Suprapubic skin (tissue), 4 donors: ENCODE measurements at places on chromosomes 4 and X.

GRCh38 chrX:72123471-72124185, 8.1 kb downstream of the RTL5 start:
- DNase-seq, result no peak

DNA sequence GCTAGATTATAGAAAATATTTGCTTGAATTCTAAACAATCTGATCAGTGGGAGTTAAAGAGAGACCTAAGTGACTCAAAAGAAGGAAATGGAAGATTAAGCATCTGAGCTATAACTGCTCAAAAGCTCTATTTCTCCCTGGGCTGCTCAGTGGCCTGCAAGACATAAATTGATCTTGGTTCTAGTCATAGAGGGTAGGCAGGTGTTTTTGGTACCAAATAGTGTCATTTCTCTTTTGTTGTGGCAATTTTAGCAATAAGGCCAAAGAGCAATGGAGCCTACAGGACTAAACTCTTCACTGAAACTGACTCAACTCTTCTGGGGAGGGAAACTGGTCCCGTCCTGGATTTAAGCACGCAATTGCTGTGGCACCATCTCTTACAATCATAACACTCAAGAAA, 33.9 kb upstream of the BMP2K start:
- DNase-seq, result no peak

GRCh38 chrX:23271026-23271425, 63.6 kb upstream of the PTCHD1 start:
- no peak for DNase-seq

GRCh38 chrX:154365997-154366665, 8.3 kb downstream of the FLNA start:
- DNase-seq, result no peak

- DNase-seq, result no peak
Observed at GRCh38 chrX:131988236-131988635, 34.9 kb upstream of the STK26 start.

- DNase-seq, result no peak
Observed at GRCh38 chr4:76803522-76803921, 94.4 kb downstream of the SOWAHB start.

DNA sequence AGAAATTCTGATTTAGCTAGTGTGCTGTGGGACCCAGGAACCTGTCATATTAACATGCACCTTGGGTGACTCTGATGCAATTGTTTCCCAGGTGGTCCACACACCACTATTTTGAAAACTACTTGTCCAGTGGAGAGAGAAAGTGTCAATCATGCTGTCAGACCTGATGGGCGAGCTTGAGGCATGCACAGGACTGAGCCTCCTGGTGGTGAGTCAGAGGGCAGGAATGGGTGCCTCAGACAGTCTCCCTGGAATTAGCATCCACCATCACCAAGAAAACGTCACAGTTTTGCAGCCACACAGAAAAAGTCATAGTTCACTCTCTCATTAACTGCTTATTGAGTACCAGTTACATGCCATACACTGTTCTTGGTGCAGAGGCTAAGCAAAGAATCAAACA, 181.8 kb upstream of the MAOA start:
- no peak for DNase-seq

- no peak for DNase-seq
Observed at GRCh38 chr4:150211799-150212445, 133.7 kb downstream of the DCLK2 start.

GRCh38 chrX:7059214-7059838, 88.2 kb upstream of the STS start:
- DNase-seq, result no peak

DNA sequence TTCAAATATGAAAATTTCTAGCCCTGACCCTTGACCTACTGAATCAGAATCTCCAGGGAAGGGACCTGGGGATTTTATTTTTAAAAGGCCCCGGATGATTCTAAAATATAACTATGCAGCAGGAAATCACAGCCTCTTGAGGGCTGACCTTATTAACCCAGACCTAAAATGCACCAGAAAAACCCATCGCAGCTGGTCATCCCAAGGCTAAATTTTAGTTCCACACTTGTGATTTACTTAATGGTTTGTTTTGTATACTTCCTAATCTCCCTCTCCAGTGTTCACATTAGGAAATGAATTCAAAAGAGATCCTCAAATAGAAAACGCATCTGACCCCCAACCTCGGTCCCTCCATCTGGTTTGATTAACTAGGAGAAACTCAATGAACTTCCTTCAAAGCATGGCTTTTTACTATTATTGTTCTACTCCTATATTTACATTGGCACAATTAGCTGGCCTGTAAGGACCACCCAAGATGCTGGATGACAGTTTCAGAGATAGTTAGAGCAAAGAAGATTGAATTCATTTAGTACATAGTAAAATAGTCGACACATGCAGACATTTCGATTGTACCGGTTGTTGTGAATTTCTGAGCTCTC, 147.8 kb upstream of the MED14 start:
- DNase-seq, result no peak

- no peak for DNase-seq
Observed at GRCh38 chr4:101791182-101791558, 640 bp downstream of the BANK1 start.

DNA sequence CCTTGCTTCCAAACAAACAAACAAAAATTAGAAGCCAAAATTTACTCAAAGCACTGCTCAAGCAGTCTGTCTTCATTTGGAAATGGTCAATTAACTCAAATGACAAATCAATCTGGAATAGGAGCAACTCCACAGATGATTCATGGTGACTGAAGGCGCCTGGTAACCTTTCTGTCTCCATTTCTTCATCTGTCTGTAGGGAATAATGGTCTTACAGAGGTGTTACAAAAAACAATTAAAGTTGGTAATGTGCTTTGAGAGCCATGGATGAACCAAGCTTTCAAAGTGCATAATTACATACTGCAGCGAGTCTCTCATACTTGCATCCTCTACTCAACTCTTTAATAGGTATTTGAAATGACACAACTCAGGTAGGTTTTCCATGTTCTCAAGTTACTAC, 38.3 kb upstream of the STAG2 start:
- no peak for DNase-seq

- no peak for DNase-seq
Observed at GRCh38 chrX:150848914-150849365, 49.5 kb downstream of the CD99L2 start.

DNA sequence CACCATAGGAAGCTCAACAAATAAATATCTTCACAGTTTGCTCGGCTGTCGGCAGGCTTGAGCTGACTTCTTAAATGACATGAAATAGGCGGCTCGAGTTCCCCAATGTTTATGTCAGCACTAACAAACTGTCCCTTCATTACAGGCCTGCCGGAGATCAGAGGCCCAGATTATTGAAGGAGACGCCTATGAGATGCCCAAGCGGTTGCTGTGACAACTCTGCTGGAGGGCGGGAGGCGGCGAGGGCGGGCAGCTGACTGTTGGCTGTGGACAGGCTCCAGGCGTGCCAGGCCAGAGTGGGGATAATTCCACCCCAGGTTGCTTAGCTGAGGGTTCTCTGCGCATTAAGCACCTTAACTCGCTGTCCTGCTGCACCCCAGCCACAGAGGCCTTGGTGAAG, 39.2 kb upstream of the MSX1 start:
- no peak for DNase-seq

DNA sequence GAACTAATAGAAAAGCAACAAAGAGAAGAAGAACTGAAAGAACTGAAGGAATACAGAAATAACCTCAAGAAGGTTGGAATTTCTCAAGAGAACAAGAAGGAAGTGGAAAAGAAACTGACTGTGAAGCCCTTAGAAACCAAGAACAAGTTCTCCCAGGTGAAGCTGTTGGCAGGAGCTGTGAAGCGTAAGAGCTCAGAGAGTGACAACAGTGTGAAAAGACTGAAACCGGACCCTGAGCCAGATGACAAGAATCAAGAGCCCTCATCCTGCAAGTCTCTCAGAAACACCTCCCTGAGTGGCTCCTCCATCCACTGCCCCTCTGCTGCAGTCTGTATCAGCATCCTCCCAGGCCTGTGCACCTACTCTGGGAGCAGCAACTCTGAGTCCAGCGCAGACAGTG, 8.4 kb upstream of the FHDC1 start:
- no peak for DNase-seq

GRCh38 chr4:47475411-47475810, 9.7 kb upstream of the ATP10D start:
- no peak for DNase-seq

DNA sequence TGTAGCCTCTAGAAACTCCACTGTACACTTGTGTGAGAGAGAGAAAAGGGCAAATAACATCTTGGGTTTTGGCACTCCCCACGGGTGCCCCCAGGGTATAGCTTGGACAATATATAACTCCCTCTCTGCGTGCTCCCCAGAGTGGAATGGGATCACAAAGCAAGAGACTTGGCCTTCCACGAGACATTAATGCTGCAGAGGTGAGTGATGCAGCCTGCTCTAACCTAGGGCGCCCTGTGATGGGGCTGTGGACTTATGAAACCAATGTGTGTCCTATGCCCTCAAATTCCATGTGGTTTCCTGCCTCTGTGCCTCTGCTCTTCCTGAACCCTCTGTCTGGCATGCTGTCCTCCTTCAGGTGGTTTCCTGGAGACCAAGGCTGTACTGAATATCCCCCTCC, 22.0 kb upstream of the FAM9C start:
- no peak for DNase-seq

- no peak for DNase-seq
Observed at GRCh38 chrX:112520124-112520523, 159.6 kb downstream of the LHFPL1 start.

DNA sequence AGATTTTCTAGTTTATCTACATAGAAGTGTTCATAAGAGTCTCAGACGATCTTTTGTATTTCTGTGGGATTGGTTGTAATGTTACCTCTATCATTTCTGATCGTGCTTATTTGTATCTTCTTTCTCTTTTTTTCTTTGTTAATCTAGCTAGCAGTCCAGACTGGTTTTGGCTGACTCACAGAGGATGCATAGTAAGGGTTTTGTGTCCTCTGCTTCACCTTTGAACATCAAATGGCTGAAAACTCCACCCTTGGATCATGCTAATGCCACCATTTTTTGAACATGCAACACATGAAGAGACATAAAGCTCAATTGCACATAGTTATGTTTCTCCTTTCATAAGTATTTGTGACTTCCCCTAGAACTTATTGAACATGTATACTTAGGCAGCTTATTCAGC, 22.8 kb downstream of the TMPRSS11A start:
- no peak for DNase-seq

DNA sequence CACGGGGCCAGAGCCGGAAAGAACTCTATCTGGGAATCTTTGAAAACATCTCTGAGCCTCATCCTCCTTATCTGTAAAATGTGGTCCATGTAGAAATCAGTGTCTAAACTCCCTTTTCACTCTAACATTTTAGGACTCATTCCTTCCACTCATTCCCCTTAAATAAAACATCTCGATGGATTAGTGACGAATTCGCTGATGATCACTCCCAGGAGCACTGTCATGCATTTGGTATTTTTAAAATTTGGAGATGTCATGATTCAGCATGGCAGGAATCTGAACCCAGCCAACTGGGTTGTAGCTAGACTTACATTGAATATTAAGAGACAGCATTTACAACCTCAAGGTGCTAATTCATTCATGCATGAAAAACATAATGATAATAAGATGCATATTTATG, 88.1 kb downstream of the SPANXN3 start:
- DNase-seq, result no peak

DNA sequence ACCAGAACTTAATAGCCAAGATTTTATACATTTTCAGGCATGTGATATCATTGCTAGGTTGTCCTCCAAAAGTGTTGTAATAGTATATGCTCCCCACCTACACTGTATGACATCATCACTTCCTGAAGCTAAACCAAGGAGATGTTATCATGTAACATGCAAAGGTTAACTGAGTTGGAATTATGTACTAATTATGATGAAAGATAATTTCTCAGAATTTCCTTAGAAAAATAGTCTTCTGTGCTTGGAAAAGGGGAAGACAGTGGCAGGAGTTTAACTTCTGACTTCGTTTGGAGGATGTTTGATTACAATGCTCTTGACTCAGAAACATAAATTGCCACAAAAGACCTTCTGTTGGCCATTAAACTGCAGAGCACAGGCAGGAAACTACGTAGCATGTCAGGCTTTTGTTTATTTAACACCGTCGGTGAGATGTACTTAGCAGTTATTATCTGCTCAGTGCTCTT, 83.6 kb upstream of the GUCY1A1 start:
- no peak for DNase-seq

GRCh38 chr4:1749370-1749769, 28.0 kb downstream of the TACC3 start:
- no peak for DNase-seq

DNA sequence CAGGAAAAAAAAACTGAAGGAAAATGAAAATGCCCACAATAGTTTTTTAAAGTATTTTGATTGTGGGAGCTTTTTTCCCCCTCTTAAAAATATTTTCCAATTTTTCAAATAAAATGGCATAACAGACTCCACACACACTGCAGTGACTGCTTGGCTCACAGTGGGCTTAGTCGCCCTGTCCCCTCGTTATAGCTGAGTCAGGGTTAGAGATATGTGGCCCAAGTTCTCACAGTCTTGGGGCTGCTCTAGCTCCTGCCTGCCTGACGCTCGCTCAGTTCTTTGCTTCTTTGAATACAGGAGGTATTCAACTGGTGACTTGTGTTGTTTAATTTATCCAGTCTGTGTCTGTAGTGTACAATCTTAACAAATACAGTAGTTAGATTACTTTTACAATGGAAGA, 47.7 kb downstream of the BEND2 start:
- DNase-seq, result no peak

DNA sequence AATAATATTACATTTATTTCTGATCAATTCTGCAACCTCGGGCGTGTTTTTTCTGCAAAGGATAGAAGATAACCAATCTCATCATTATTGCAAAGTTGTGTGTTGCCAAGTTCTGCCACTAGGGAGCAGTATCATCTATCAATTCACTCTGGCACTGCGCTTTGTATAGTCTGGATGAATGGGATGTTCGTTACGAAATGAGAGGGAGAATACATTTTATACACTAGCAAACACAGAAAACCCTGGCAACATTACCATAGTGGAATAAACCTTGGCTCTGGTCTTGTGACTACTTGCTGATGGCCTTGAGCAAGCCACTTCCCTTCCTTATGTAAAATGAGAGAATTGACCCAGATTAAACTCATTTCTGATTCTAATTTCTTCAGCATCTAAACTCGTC, 97.5 kb upstream of the ZNF518B start:
- DNase-seq, result no peak

GRCh38 chr4:166400270-166400894, 527.3 kb downstream of the TLL1 start:
- DNase-seq, result no peak

DNA sequence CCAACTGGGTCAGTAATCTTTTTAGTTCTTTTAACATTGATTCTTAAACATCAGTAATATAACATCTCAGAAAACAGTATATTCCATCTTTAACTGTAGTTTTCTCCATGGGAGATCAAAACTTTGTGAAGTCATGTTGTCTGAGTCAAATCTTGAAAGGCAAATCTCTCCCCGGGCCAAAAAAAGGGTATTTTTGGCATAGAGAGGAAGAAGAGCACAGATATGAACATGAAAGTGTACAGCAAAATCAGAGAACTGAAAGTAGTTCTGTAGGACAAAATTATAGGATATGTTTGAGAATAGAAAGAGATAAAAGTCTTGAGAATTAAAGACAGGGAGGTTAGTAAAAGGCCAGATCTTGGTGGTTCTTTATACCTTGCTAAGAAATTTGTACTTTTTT, 176.4 kb upstream of the GYPA start:
- no peak for DNase-seq

GRCh38 chr4:80897537-80898303, 132.8 kb upstream of the BMP3 start:
- no peak for DNase-seq
